ENCODE measurements at places on chromosomes 13 and 19.
A peak's percentile ranks its signal among the peaks of the same experiment; 100 is the strongest.

DNA sequence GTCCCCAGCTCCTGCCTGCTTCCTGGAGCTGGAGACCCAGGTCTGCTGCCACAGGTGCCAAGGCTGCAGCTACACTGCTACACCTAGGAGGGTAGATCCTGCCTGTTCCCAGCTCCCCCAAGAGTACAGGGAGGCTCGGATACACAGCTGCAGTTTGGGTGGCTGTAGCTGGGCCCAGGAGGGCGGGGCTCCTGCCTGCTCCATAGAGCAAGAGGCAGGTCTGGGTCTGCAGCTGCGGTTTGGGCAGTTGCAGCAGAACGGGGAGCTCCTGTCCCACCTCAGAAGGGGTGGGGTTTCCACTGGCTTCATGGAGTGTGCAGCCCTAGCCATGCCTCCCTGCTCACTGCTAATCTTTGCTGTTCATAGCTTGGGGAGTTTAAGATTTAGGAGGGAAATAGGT, 199.0 kb downstream of the NUFIP1 start:
- H3K4me3 ChIP-seq = no peak overlapping the region
- H3K27me3 ChIP-seq = no peaks in the 10 kb centered on the region
- H3K36me3 ChIP-seq = no peaks in the 10 kb centered on the region

DNA sequence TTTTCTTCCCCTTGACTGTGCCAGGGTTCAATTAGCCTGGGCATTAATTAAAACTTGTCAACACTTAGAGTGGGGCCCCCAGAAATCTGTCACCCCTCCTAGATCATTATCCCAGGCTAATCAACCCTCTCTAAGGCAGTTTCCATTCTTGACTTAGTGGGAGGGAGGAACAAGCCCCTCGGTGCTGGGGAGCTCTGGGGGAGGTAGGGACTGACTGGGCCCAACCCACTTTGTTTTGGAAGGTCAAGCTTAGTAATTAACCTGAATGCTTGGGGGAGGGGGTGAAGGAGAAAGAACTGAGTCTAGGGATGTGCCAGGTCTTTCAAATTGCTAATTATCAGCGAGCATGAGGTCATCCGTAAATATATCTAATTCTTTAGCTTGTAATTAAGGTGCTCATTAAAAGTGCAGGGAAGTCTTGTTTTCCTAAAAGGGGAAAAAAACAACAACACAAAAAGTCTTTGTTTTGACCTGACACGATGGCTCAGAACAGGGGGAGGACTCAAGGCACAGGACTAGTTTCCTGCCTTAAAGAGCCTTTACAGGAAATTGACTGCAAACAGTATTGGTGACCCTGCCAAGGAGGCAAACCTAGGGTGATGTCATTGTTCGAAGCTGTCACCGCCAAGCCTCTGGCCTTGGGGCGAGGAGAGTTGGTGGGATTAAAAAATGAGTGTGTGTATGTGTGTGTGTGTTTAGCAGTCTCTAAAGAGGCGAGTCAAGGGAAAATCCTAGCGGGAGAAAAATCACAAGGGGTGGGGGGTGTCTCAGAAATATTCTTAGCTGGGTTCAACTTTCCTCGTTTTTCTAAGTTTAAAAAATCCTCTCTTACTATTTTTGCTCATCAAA, 19.4 kb downstream of the ACTN4 start:
- peak; percentile 35 for DNase-seq
- no peaks in the 10 kb centered on the region for H3K27me3 ChIP-seq
- H3K4me1 ChIP-seq = peaks cover 66% of the 10 kb centered on the region

GRCh38 chr13:100428986-100429385, 159.6 kb downstream of the GGACT start:
- no peak overlapping the region for H3K4me3 ChIP-seq
- no peak for DNase-seq
- H3K36me3 ChIP-seq = no peaks in the 10 kb centered on the region
- H3K27me3 ChIP-seq = no peaks in the 10 kb centered on the region
- H3K4me1 ChIP-seq = no peaks in the 10 kb centered on the region
- no peak overlapping the region for H3K27ac ChIP-seq

- H3K27ac ChIP-seq = peak overlapping the region; percentile 85
- no peak for DNase-seq
- H3K27me3 ChIP-seq = no peaks in the 10 kb centered on the region
Measured at GRCh38 chr19:44499559-44499958, 763 bp downstream of the ZNF180 start.

GRCh38 chr19:45099467-45100191, 6.7 kb downstream of the PPP1R37 start:
- no peaks in the 10 kb centered on the region for H3K36me3 ChIP-seq
- H3K27ac ChIP-seq = no peak overlapping the region
- no peak overlapping the region for H3K4me3 ChIP-seq

DNA sequence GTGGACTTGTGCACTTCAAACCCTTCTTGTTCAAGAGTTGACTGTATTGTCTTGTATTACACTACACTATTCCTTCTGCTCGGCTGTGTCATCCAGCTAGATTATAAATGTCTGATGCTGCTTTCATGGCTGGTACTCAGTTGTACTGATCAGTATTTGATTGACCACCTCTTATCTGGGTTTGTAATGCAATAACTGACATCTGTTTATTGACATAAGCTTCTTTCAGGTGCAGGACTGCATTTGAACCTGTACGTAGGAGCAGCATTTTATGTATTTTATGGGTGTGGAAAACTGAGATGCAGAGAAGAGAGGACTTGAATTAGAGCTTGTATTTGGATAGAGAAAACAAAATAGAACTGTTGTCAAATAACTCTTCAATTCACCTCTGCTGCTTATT, 309.2 kb downstream of the FGF9 start:
- no peaks in the 10 kb centered on the region for H3K4me1 ChIP-seq
- H3K27ac ChIP-seq = no peak overlapping the region
- no peak for DNase-seq
- no peaks in the 10 kb centered on the region for H3K36me3 ChIP-seq
- H3K27me3 ChIP-seq = no peaks in the 10 kb centered on the region
- H3K4me3 ChIP-seq = no peak overlapping the region

GRCh38 chr19:53546758-53547513, 9.0 kb downstream of the ZNF331 start:
- peaks cover 8% of the 10 kb centered on the region for H3K36me3 ChIP-seq
- H3K4me3 ChIP-seq = no peak overlapping the region
- no peaks in the 10 kb centered on the region for H3K27me3 ChIP-seq

- peaks cover 6% of the 10 kb centered on the region for H3K27me3 ChIP-seq
- no peaks in the 10 kb centered on the region for H3K4me1 ChIP-seq
- H3K27ac ChIP-seq = no peak overlapping the region
- H3K36me3 ChIP-seq = no peaks in the 10 kb centered on the region
- no peak for DNase-seq
- no peak overlapping the region for H3K4me3 ChIP-seq
Measured at GRCh38 chr13:27857282-27857681, 62.5 kb upstream of the PDX1 start.

DNA sequence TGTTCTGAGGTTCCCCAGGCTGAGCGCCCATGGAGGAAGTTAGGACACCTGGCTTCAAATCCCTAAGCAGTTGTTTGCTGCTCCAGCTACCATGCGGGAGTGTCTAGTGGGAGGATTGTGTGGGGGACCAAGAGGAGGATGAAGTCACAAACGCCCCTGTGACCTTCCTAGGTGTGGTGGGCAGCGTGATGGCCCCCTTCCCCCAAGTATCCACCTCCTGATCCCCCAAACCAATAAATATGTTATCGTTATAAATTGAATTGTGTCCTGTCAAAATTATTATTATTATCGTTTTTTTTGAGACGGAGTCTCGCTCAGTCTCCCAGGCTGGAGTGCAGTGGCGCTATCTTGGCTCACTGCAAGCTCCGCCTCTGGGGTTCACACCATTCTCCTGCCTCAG, at the start of gene SLC25A41:
Gene SLC25A41, minus strand, starts transcription at position 101 of the 400 bp plus-strand sequence. Its CDS starts 70 bp downstream, at position 31.
- DNase-seq = no peak
- no peak within 1 kb of the TSS for H3K27ac ChIP-seq
- no peak within 1 kb of the TSS for H3K4me3 ChIP-seq
- no peaks in the 10 kb centered on the region for H3K27me3 ChIP-seq
- H3K36me3 ChIP-seq = no peaks in the 10 kb centered on the region

- H3K27ac ChIP-seq = no peak overlapping the region
- no peaks in the 10 kb centered on the region for H3K36me3 ChIP-seq
- no peaks in the 10 kb centered on the region for H3K27me3 ChIP-seq
Measured at GRCh38 chr13:45833242-45833641, 18.3 kb downstream of the SIAH3 start.

DNA sequence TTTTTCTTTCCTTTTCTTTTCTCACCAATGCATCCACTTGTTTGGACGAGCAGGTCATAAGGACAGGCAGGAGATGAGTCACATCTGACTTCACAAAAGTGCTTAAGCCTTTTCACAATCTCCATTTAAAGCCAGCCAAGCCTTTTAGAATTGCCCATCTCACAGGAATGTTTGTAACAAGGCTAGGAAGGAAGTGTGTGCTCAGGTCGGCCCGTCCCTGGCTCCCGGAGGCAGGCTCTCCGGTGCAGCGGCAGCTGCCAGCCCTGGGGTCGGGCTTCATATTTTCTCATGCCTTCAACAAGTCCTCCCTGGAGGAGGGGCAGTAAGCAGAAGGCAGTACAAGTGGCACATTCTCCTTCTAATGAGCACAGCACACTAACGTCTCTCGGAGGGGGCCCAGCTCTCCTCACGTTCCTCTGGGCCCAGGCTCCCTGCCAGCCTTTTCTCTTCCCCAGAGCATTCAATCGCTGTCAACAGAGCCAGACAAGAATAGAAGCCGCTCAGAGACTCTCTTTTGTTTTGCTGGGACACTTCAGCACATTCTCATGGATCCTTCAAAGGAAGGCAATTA, 180.5 kb downstream of the COL4A1 start:
- no peak overlapping the region for H3K4me3 ChIP-seq
- DNase-seq = no peak
- H3K36me3 ChIP-seq = no peaks in the 10 kb centered on the region

DNA sequence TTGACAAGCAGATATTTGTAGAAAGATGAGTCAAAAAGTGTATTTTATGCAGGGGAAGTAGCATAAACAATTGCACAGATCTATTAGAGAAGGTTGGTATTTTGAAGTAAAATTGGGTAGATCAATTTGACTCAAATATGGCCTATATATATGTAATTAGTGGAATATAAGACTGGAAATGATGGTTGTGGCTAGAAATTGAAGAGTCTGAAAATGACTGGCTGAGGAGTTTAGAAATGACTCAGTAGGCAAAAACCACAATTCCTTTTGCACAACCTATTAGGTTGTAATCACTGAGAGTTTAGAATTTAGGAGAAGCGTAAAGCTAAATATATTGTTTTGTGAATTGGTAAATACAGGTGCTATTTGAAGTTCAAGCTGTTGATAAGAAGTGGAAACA, 622.6 kb upstream of the PCDH20 start:
- no peak overlapping the region for H3K27ac ChIP-seq
- H3K36me3 ChIP-seq = no peaks in the 10 kb centered on the region
- no peaks in the 10 kb centered on the region for H3K27me3 ChIP-seq
- no peak for DNase-seq
- no peaks in the 10 kb centered on the region for H3K4me1 ChIP-seq
- no peak overlapping the region for H3K4me3 ChIP-seq

DNA sequence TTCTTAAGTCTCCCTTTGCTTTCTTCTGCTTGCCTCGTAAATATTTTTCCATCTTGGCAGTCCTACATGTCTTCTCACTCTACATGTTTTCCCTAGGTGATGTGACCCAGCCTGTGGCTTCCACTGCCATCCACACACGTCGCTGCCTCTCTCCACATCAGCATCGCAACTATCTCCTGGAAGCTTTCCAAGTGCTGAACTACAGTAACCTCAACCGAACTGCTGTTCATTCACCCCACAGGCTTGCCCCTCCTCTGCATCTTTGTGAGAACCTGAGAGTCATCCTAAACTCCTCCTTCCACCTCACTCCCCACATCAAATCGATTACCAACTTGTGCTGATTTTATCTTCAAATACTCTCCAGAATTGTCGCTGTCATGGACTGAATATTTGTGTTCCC, 41.2 kb upstream of the USPL1 start:
- H3K27me3 ChIP-seq = no peaks in the 10 kb centered on the region
- H3K4me1 ChIP-seq = peaks cover 20% of the 10 kb centered on the region
- H3K27ac ChIP-seq = no peak overlapping the region
- DNase-seq = peak; percentile 43
- H3K4me3 ChIP-seq = no peak overlapping the region

GRCh38 chr19:31445406-31445805, 96.2 kb upstream of the TSHZ3 start:
- H3K36me3 ChIP-seq = no peaks in the 10 kb centered on the region
- no peaks in the 10 kb centered on the region for H3K27me3 ChIP-seq
- H3K4me3 ChIP-seq = no peak overlapping the region
- DNase-seq = no peak
- H3K4me1 ChIP-seq = no peaks in the 10 kb centered on the region

- H3K4me3 ChIP-seq = no peak overlapping the region
- no peaks in the 10 kb centered on the region for H3K27me3 ChIP-seq
- H3K36me3 ChIP-seq = peaks cover 9% of the 10 kb centered on the region
- H3K4me1 ChIP-seq = no peaks in the 10 kb centered on the region
- no peak for DNase-seq
Measured at GRCh38 chr13:32262165-32262564, 53.0 kb downstream of the ZAR1L start.

- H3K27ac ChIP-seq = no peak overlapping the region
- no peak overlapping the region for H3K4me3 ChIP-seq
- DNase-seq = no peak
- no peaks in the 10 kb centered on the region for H3K36me3 ChIP-seq
Measured at GRCh38 chr13:106916329-106916976, 348.5 kb upstream of the ARGLU1 start.

DNA sequence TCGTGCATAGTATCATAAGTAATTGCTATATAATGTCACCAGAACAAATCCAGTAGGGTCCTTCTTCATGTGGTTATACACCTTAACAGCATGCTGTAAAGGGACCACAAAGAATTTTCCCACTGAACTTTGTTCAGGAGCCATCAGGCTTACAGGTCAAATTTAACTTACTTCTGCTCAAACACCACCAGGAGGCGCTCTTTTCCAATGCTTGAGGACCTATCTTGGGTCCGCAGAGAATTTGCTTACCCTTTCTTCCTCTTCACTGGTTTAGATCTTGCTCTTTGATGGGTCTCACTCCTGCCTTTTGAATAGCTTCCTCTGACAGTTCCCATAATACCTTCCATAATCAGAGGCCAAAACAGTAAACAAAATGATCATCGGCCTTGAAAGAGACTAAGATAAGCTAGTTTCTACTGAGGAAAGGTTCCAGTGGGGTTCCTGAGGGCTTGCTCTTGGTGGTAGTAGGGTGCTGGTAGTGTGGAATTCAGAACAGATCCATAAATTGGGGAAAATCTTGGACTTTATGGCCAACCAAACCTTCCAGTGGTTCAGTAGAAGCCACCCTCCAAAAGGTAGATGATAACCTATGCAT, 37.4 kb downstream of the SCGB2B2 start:
- no peak overlapping the region for H3K27ac ChIP-seq
- H3K4me3 ChIP-seq = no peak overlapping the region
- H3K27me3 ChIP-seq = no peaks in the 10 kb centered on the region
- no peaks in the 10 kb centered on the region for H3K4me1 ChIP-seq
- peak; percentile 56 for DNase-seq

Measured in effector memory CD4-positive, alpha-beta T cell (primary cell).